ENCODE measurements at places on chromosomes 2 and 18.

GRCh38 chr2:73984922-73985307, 205 bp downstream of the TET3 start:
- no peak for DNase-seq

- DNase-seq = no peak
Observed at GRCh38 chr2:41618754-41619153, 429.1 kb upstream of the PKDCC start.

DNA sequence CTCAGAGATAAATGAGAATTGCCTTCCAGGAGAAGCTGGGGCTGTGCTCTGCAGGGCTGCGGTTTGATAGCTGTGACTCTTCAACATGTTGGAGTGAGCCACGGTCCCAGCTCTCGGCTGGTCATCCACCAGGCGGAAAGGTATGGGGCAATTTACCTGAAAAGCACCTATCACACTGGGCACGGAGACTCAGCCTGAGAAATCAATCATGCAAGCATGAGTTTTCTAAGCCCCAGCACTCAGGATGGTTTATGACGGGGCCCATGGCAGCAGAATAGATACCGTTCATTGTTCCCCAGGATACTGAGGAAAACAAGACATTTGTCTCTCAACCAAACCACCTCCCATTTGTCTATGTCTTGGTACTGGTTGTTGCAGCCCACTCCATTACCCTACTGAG, 83.9 kb downstream of the LOXHD1 start:
- DNase-seq = no peak

- no peak for DNase-seq
Observed at GRCh38 chr2:39728941-39729351, 50.1 kb downstream of the THUMPD2 start.

- DNase-seq = no peak
Observed at GRCh38 chr2:114940785-114941458, 498.5 kb downstream of the DPP10 start.

DNA sequence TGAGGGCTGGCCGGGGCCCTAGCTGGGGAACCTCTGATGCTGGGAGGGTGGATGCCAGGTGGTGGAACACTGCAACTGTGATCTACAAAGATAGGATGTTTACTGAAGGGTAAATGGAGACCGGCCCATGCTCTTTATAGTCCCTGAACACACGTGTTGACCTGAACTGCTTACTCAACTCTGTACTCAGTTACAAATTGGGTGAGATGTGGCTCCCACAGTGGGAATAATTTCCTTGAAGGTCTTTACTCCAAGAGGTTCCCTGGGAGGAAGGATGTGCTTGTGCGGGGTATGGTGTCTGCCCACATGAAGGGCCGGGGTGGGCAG, 254.1 kb downstream of the PRKCE start:
- DNase-seq = no peak

GRCh38 chr2:85390941-85391669, 19.1 kb downstream of the CAPG start:
- DNase-seq = no peak

GRCh38 chr2:235502336-235502735, 8.5 kb downstream of the AGAP1 start:
- DNase-seq = no peak

DNA sequence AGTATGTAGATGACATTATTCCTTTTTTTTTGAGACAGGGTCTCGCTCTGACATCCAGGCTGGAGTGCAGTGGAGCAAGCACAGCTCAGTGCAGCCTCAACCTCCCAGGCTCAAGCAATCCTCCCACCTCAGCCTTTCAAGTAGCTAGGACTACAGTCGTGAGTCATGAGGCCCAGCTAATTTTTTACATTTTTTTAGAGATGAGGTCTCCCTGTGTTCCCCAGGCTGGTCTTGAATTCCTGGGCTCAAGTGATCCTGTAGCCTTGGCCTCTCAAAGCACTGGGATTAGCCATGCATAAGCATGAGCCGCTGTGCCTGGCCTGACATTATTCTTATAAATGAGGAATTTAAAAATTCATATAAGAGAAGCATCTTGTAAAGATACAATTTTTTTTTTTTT, 86.9 kb downstream of the FAM117B start:
- no peak for DNase-seq

DNA sequence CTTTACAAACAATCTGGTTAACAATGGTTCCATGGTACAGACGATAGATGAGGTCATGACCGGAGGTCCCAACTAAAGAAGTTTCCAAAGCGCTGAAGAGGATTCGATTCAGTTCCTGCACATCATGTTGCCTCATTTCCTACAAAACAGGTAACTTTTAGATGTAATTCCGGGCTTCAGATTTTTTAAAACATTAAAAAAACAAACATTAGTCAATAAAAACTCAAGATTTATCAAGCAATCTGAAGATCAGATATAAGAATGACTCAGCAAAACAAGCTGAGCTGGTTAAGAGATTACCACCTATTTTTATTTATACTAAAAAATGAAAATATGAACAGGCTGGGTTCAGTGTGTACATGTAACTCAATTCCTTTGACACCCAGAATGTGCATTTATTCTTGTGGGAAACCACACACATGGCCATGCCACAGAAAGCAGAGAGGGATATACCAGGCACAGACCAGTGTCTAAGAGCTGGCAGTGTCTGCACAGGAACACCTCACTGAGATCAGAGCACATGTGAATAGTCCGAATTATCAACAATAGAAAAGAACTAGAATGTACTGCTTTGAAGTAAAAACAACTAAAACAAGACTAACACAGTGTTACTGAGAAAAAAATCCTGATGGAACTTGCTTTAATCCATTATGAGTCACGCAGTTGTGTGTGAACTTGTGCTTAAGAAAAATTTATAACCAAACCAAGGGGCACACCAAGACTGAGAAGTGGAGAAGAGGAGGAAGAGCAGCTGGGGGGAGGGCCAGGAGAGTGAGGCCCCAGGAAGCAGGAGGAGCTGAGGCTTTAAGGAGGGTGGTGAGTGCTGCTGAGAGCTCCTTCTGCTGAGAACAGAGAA, 9.5 kb downstream of the USP40 start:
- DNase-seq = no peak

DNA sequence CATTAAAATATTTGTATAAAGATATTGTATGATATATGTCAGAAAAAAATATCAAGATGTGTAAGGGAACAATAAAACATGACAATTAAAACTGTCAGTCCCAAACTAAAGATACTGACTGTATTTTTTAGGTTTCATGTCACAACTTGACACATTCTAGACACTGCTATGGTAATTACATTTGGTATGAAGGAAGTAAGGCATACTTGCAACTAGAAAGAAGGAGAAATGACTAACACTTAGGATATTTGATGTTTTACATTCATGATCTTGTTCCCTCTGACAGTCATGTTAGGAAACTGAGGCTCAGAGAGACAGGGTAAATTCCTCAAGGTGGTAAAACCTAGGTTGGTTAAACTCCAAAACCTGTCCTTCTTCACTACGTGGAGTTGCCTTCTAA, 68.3 kb downstream of the TMEFF2 start:
- no peak for DNase-seq

DNA sequence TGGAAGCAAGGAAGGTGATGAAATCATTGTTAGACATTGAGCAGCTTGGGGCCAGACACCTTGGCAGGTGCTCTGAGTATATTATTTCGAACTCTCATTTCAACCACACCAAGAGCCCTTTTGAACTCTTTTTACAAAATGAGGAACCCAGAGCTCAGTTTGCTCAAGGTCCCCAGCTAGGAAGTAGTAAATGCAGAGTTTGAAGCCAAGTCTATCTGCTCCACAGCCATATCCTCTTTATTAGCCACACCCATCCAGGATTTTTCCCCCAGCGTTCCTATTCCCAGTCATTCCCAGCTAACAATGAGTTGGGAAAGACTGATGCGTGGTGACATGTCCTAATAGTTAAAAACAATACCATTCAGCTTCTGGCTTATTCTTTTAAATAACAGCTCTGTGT, 40.2 kb downstream of the SEMA4F start:
- no peak for DNase-seq

GRCh38 chr2:28408764-28409599, 16.3 kb downstream of the FOSL2 start:
- DNase-seq = no peak

GRCh38 chr2:129319422-129319717, 660.1 kb upstream of the RAB6C start:
- no peak for DNase-seq

DNA sequence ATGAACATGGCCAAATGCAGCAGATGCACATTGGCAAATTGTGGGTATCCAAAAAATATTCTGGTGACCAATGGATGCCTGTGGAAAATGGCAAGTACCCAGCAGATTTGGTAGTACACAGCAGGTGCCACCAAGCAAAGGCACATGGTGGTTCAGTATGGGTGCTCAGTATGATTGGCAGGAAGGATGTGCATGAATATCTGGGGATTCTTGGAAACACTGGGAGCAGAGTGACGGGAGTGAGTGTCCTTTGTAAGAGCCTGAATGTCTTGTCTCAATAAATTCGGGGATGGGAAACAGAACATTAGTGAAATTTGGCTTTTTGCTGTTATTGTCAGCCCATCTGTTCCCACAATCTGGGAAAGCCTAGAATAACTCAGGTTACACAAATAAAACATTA, 36.8 kb upstream of the ACADL start:
- DNase-seq = no peak

GRCh38 chr2:42086500-42086953, 38.7 kb downstream of the PKDCC start:
- no peak for DNase-seq

DNA sequence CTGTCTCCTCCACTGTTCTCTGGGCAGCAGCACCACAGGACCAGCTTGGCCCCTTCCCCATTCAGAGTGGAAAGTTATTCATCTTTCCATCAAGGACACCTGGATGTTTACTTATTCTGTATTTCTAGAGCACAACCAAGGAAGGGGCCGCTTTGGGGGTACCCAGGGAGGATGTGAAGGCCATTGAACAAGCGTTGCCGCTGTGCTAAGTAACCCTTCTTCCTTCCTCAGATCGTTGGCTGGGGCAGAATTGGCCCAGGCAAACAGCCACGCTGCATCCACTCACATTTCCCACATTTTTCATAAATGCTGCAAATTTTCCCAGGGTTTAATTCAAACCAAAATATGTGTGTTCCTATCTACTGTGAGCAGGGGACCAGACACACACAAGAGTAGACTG, 76.2 kb upstream of the NPAS2 start:
- no peak for DNase-seq

DNA sequence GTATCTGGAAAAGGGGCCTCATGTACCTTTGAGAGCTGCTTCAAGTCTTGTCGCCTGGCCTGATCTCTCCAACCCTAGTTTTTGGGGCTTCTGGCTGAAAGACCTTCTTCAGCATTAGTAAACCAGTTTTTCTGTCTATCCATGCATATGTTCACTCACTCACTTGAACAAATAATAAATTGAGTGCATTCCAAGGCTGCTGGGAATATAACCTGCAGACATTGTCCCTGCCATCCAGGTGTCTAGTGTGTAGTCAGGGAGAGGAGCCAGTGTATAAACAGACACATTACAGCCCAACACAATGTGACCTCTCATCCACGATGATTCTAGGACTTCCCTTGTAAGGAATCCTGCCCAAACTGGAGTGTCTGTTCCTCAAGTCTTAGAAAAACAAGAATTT, 262.1 kb downstream of the PRKCE start:
- no peak for DNase-seq

DNA sequence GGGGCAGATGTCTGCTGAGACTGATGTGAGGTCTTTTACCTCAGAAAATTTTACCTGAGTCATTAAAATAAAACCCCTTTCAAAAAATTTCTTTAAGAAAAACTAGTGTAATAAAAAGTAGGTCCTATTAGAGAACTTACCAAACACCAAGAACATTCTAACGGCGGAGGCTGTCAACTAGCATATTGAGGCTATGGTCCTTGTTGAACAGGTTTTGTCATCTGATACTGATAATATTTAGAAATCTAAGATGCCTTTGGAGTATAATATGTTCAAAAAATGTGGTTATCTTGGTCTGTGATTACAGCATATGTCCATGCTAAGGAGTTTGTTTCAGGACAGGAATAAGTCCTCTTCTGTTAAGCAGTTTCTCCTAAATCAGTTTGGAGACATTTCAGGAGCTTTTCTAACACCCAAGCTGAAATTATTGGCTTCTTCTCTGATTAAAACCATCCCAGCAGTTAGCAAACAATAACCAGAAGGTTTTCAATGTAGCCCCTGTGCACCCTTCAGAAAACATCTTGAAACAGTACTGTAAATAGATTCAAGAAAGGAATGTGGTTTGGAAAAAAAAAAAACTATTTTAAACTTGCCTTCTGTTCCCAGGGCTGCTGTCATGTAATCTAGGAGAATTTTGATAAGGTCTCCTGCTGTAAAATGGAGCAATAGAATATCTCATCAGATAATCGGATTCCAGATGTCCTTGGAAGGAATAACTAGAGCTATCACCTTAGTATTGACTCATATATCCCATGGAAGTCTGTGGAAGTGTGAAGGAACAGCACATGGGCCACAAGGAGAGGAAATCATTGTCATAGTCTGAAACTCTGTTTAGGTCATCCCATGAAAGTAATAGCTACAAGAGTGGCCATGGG, 58.7 kb upstream of the B3GNT2 start:
- no peak for DNase-seq

- no peak for DNase-seq
Observed at GRCh38 chr2:171230176-171230575, 69.5 kb upstream of the TLK1 start.

- no peak for DNase-seq
Observed at GRCh38 chr2:54009549-54009948, 38.8 kb upstream of the PSME4 start.

GRCh38 chr2:182359990-182360662, 66.7 kb downstream of the PDE1A start:
- no peak for DNase-seq

GRCh38 chr2:100580367-100581276, 17.8 kb downstream of the PDCL3 start:
- DNase-seq = no peak

DNA sequence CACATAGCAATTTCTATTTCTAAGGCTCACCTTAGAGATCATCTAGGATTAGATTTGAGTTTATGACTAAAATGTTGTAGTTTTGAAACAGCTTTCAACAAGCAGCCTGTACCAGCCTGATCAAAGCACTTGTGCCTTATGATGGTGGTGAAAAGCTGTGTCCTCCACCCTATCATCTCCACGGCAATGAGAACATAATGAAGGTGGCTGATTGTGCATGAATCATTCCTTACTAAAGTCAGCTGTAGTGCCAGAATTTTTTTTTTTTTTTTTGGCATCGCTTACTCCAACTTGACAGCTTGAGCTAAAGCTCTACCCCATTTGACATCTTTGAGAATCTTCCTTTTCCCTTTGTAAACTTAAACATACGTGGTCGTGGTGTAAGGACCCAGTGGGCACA, 86.0 kb downstream of the DCC start:
- no peak for DNase-seq

DNA sequence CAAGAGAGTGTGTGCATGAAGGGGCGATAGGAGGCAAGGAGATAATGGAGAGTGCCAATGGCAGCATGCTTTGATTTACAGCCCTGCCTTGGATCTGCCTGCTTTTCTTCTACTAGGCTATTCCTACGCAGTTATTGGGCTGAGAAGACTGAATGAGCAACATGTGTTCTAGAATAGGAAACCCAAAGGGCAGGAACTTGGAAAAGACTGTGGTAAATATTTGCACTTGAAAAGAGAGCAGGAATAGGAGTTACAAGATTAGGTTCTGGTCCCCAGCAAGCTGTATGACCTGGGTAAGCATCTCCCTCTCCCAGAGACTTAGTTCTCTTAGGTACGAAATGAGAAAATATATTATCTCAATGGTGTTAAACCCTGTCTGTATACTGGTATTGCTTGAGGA, 367.7 kb downstream of the CLIP4 start:
- no peak for DNase-seq
